NCI-H69 (cell line): ENCODE measurements at places on chromosomes 11 and 22.

DNA sequence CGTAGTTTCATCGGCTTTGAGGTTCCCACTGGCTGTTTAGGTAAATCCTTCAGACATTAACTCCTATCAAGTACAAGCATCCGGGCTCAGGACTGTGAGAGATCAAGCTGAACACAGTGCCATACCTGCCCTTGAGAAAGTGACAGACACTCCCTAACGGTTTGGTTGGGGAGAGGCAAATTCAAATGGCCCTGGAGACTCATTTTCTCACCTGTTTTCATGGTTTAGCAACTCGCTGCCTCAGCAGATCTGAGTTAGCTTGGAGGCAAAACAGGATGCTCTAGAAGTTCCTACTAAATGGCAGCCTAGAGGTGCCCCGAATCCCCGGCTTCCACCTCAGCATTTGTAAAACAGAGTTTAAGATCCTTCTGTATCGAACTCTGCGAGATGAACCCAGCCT is 3.6 kb upstream of the FBXO3 start:
- no peak for DNase-seq

GRCh38 chr22:33519071-33519973 is 401.0 kb downstream of the LARGE1 start:
- DNase-seq = peak; percentile 9

- DNase-seq = no peak
These were observed 9.8 kb downstream of the KCNC1 start for GRCh38 chr11:17744151-17744940.

- DNase-seq = peak; percentile 24
These were observed 3.4 kb downstream of the GRK2 start for GRCh38 chr11:67269401-67270255.

GRCh38 chr11:33234397-33235190 is 22.6 kb upstream of the HIPK3 start:
- peak; percentile 13 for DNase-seq

DNA sequence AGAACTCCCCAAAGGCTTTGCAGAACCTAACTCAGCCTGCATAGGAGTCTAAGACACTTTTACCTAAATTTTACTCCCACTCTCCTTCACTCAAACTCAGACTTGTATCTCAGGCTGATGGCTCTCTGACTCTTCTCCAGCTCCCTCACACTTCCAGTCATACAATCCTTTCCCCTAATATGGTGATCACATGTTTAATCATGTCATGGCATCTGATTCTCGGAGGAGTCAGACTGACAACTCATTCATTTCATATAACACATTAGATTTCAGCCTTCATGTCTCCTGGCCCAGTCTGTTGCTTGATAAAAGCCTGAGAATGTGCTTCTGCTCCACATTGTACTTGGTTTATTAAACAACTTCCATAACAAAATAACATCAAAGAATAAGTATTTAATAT is 1503.9 kb upstream of the TENM4 start:
- DNase-seq = no peak

DNA sequence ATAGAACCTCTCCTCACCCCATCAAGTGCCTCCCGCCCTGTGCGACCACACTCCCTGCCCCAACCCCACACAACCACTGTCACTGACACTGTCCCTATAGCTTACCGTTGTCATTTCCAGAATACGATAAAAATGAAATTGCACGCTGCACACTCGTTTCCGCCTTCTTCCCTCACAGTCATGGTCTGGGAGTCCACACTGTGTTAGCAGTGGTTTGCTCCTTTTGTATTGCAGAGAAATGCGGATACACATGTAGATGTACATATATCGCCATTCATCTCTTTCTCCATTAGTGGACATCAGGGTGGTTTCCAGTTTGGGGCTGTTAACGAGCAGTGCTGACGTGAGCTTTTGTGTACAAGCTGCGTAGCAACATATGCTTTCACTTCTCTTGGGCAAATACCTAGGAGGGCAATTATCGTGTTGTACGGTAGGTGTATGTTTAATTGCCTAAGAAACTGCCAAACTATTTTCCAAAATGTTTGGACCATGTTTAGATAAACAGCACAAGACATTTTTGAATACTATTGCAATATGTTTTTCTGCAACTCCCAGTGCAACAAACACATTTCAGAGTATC is 59.2 kb upstream of the CD5 start:
- peak; percentile 83 for DNase-seq

DNA sequence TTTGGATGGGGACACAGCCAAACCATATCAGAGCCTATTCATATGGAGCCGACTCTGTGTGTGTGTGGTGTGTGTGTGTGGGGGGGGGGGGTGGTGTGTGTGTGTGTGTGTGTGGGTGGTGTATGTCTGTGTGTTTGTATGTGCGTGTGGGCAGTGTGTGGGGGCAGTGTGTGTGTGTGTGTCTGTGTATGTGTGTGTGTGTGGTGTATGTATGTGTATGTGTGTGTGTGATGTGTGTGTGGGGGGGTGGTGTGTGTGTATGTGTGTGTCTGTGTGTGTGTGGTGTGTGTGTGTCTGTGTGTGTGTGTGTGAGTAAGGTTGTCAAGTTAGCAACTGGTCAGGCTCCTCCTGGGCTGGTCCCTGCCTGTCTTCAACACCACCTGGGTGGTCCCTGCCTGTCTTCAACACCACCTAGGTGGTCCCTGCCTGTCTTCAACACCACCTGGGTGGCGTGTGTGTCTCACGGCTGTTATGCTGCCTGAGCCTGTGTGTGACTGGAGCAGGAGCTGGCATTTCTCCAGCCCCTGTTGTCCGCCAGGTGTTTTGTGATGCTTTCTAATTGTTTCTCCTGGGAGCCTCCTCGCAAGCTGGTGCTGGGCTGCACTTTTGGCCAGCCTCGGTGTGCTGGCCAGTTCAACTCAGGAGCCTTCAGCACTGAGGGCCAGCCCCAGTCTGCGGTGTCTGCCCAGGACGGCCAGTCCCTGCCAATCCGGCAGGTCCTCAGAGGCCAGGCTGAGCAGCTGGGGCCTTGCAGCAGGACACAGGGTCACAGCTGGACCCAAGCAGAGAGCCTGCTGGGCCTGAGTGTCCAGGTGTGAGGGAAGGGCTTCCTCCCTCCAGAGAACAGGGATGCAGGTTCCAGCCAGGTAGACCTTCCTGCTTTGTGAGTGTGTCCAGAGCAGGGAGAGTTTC is 21.5 kb upstream of the PVALB start:
- peak; percentile 40 for DNase-seq

DNA sequence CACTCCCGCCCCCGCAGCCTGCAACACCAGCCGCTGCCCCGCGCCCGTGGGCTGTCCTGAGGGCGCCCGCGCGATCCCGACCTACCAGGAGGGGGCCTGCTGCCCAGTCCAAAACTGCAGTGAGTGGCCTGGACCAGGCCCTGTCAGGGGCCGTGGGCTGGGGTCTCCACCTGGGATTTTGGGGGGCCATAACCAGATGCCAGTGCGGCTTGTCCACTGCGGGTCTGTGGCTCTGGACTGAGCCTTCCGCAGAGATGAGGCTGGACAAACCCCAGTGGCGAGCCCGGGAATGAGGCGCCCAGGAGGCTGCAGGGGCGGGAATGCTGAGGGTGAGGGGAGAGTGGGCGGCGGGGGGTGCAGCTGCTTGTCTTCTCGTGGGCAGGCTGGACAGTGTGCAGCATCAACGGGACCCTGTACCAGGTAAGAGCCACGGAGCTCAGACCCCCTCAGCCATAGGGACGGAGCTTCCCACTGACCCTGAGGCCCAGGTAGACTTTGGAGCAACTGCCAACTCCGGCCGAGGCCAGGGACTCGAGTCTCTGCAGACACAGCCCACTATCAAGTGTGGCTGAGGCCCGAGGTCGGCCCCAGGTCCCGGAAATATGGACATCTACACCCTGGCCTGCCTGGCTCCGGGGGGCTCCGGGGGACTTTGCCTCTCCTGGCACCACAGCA is 24.8 kb upstream of the MUC5B start:
- no peak for DNase-seq

DNA sequence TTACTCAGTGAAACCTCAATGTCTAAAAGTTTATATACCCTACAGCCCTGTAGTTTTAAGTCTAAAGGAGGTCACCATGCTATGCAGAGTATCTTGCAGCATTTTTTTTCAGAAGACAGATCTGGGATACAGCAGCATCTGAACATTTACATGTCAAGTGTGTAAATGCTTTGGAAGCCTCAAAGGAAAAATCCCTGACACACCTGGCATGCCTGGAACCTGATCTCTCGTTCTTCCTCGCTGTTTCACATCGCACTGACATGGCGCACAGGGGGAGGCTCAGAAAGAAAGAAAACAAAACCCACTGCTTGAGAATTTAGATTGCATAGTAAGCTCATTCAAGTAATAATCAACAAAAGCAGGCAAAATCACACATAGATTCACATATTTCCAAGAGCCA is 31.0 kb downstream of the PAX6 start:
- no peak for DNase-seq

- no peak for DNase-seq
These were observed 15.4 kb upstream of the OR4D5 start for GRCh38 chr11:123924027-123924426.

DNA sequence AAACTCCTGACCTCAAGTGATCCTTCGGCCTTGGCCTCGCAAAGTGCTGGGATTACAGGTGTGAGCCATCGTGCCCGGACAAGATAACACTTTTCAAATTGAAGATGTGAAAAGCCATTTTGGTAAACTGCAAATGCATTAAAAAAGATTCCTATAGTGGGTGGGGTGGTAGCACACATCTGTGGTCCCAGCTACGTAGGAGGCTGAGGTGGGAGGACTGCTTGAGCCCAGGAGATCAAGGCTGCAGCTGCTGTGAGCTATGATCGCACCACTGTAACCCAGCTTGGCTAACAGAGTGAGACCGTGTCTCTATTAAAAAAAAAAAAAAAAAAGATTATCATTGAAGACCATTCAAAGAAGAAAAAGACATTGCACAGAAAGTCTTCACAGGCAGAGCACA is 16.9 kb upstream of the ARFGAP3 start:
- no peak for DNase-seq

DNA sequence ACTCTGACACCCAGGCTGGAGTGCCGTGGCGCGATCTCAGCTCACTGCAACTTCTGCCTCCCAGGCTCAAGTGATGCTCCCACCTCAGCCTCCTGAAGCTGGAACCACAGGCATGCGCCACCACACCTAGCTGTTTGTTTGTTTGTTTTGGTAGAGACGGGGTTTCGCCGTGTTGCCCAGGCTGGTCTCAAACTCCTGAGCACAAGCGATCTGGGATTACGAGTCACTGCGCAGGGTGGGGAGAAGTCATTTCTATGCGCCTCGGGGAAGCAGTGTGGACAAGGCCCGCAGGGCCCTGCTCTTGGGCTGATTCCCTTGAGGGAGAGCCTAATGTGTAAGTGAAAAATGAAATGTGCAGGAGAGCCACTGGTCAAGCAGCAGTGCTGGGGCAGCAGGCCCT is 19.6 kb upstream of the SEPTIN5 start:
- DNase-seq = no peak

- DNase-seq = no peak
These were observed 111.7 kb downstream of the MORC2 start for GRCh38 chr22:30856741-30857502.

- peak; percentile 5 for DNase-seq
These were observed 118.3 kb downstream of the CYP2R1 start for GRCh38 chr11:14773755-14774154.

DNA sequence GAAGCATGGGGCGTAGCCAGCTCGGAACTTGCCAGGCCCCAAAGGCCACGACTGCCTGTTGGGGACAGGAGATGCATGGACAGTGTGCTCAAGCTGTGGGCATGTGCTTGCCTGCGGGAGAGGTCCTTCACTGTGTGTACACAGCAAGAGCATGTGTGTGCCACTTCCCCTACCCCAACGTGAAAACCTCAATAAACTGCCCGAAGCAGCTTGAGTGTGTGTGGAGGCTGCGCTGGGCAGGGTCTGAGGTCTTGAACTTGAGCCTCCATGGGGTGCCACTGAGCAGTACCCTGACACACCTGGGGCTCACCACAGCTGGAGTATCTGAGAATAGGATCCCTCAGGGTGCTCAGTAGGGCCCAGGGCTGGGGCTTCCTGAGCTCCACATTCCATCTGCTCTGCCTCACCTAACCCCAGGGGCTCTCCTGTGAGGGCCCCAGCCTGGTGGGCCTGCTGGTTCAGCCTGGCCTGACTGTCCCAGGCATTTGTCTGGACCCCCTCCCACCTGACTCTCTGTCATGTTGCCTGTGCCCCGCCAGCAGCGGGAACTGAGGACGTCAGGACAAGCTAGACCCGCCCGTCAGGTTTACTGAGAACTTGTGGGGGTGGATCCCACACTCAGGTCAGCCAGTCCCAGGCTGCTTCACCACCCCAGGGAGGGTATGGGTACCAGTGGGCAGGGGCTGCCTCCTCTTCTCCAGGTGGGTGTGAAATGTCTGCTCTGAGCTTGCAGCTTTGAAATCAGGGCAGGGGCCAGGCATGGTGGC is 3.2 kb downstream of the RASSF7 start:
- no peak for DNase-seq

DNA sequence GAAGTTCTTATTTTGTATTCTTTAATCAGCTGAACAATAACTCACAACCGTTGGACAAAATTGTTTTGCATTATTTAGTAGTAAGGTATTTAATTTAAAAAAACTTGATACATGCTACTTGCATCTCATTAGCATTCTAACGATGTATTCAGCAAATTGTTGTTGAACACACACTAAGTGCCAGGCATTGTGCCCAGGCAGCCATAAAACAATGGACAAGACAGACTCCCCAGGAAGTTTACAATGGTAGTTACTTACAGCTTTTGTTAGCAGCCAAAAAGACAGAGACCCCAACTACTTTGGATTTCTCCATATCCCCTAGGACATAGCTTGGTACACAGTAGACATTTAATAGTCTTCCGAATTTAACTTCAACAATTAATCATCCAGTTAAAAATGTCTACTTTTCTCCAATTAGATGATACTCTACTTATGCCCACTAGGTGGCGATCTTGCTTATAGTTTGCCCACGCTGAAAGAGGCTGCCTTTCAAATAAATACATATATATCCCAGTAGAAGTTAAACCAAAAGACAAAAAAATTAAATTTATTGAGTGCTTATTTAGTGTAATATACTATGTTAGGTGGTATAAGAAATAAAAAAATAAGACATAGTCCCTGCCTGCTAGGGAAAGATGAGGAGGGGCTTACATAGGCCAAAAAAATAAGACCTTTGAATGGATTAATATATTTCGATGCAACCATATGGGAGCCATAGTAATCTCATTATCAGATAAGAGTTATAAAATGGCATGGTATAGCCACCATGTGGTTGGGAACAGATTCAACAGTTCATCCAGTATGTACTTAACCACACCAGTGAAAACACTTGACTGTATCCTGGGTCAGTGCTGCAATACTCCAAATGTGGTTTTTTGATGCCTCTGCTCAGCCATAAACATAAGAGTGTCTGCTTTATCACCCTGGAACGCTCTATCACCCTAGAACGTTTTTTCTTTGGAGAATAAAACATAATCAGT is 2.0 kb upstream of the FJX1 start:
- peak; percentile 86 for DNase-seq

GRCh38 chr22:43174941-43175531 is 11.9 kb downstream of the TTLL12 start:
- DNase-seq = peak; percentile 16

GRCh38 chr22:41911001-41911611 is 3.8 kb downstream of the SHISA8 start:
- no peak for DNase-seq

GRCh38 chr11:4979036-4979435 is 15.6 kb upstream of the OR51L1 start:
- no peak for DNase-seq
